ENCODE measurements at places on chromosomes 7 and 10. TPM values are rescaled to one million over a fixed set of nuclear protein-coding genes. Genes with fewer than 3 reads are reported as not detected.

DNA sequence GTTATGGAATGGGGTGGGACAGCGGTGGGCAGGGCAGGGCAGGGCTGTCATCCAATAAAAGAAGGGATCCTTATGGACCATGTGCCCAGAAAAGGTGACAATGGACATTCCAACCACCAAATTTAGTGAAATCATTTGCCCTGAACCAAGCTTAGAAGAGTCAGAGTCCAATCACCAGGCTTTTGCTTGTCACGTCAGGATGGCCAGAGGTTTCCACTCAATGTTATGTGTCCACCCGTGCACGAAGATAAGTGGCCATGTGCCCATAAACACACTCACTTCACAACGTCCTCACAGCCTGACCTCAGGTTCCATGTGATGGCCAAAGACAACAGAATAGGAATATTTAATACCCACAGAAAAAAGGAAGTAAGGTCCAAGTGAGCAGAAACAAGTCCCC is 36.6 kb upstream of the PLPP4 start:
- no peak for DNase-seq
- H3K4me3 ChIP-seq: no peak overlapping the region
- H3K27me3 ChIP-seq: no peaks in the 10 kb centered on the region

DNA sequence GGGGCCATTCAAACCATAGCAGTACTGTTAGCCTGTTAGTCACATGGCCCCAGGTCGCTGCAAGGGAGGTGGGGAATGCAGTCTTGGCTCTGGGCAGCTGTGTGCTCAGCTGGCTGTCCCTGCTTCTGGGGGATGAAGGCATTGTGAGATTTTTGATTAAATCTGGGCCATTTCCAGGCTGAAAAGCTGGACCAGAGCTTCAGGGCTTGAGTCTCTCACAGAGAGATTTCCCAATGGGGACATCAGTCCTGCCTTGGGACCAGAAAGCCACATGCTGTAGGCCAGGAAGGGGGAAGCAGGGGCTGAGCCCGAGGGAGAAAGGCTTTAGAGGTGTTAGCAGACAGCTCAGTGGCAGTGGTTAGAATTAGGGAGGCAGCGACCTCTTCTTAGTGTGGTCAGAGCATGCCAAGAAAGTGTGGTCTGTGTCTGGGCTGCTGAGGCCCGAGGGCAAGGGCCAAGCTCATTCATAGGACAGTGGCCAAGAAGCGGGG is 33.6 kb downstream of the PALD1 start:
- H3K27ac ChIP-seq: peak overlapping the region; percentile 78
- peaks cover 50% of the 10 kb centered on the region for H3K4me1 ChIP-seq
- no peak for DNase-seq
- H3K27me3 ChIP-seq: peaks cover 9% of the 10 kb centered on the region
- H3K36me3 ChIP-seq: no peaks in the 10 kb centered on the region
- H3K4me3 ChIP-seq: no peak overlapping the region

GRCh38 chr10:23293145-23293724 is 51.4 kb downstream of the C10orf67 start:
- H3K36me3 ChIP-seq: peaks cover 4% of the 10 kb centered on the region
- DNase-seq: peak; percentile 61
- H3K4me1 ChIP-seq: peaks cover 8% of the 10 kb centered on the region
- H3K4me3 ChIP-seq: peak overlapping the region; percentile 66

- H3K4me1 ChIP-seq: peaks cover 12% of the 10 kb centered on the region
- DNase-seq: peak; percentile 20
- H3K27me3 ChIP-seq: peaks cover 10% of the 10 kb centered on the region
- H3K4me3 ChIP-seq: peak overlapping the region; percentile 46
Observed at GRCh38 chr10:131961047-131961776, 20.5 kb downstream of the BNIP3 start.

DNA sequence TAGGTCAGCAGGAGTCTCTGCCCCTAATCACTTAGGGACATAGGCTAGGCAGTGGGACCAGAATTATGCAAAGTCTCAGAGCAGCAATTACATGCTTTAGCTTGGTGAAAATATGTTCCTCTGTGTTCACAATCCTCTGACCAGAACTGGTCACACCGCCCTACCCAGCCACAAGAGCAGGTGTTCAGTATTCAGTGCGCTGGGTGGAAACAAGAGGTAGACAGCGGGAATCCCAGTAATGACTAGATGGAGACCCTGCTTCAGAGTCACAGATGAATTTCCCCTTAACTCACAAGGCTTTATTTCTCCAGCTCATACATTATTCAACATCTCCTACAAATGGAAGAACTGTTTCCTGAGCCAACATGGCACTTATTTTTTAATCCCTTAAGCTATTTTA is 763.7 kb upstream of the POM121L12 start:
- no peaks in the 10 kb centered on the region for H3K36me3 ChIP-seq
- no peak for DNase-seq
- H3K4me3 ChIP-seq: no peak overlapping the region

Gene PLEKHS1
- total RNA-seq: not detected

- no peak overlapping the region for H3K4me3 ChIP-seq
- peaks cover 4% of the 10 kb centered on the region for H3K27me3 ChIP-seq
- no peaks in the 10 kb centered on the region for H3K36me3 ChIP-seq
- H3K27ac ChIP-seq: no peak overlapping the region
- no peaks in the 10 kb centered on the region for H3K4me1 ChIP-seq
Observed at GRCh38 chr10:29861811-29862505, 197.4 kb downstream of the JCAD start.

Gene ELN
- 3.7 TPM for total RNA-seq

DNA sequence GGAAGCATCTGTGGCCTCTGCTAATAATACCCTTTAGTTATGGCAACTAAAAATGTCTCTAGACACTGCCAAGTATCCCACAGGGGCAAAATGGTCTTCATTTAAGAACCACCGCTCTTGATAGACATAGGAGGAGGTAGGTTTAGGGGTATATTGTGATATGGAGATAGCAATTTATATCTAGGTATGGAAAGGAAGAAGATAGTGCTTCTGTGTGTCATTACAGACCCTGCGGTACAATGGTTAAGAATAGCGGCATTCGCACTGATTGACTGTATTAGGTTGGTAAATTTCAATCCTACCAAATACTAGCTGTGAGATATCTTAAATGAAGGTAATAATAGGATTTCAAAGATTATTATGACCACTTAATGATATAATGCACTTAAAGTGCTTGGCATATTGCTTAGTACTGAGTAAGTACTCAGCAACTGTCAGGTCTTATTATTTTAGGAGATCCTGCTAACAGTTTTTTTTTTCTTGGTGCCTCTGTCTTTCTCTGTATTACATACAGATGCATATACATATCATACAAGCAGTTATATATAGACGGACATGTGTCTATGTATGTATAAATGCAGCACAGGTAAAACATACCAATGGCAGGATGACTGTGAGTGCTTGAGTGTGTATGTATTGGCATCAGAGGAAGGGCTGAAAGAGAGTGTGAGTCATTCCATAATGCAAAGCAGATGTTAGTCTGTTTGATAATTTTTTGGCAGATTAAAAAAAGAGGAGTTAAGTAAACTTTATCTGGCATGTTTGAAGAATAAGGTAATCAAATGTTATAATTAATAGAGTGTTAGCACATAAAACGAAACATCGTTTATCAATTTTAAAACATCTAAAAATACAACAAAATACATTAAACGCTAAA is 50.0 kb upstream of the ITGB8 start:
- H3K4me3 ChIP-seq: no peak overlapping the region
- peaks cover 7% of the 10 kb centered on the region for H3K4me1 ChIP-seq
- H3K36me3 ChIP-seq: no peaks in the 10 kb centered on the region
- no peaks in the 10 kb centered on the region for H3K27me3 ChIP-seq
- no peak for DNase-seq

Gene CRYGN
- not detected for total RNA-seq

DNA sequence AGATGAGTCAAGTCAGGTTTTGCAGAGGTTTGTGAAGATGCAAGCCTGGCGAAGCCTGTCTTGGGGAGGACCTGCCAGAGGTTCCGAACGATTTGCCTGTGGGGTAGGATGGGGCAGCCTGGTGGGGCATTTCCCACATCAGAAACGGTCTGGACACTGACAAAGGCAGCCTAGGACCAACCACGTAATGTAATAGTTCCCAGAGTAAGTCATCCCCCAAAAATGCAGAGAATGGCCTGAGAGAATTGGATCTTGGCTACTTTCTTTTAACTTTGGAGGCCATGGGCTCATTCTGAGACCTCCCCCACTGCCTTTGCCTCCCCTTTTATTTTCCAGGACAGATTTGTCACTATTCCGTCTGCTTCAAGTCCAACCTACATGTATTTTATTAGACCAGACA is 168.9 kb upstream of the SH2B2 start:
- no peaks in the 10 kb centered on the region for H3K4me1 ChIP-seq
- peaks cover 7% of the 10 kb centered on the region for H3K27me3 ChIP-seq
- no peak overlapping the region for H3K4me3 ChIP-seq
- H3K36me3 ChIP-seq: peaks cover 8% of the 10 kb centered on the region

Gene CALD1
- 61.8 TPM for total RNA-seq

DNA sequence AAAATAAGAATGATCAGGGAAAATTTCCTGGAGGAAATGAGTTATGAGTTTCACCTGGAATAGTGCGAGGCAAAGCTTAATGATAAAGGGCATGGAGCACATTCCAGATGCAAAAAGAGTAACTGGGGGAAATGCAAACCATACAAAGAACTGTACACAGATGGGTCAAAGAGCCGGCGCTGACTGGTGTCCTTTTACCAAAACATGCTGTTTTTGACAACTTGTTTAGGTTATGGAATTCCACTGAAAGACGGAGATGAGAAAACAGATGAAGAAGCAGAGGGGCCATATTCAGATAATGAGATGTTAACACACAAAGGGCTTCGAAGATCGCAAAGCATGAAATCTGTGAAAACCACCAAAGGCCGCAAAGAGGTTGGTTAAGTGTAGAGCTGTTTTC is 98.2 kb downstream of the REEP3 start:
- no peak overlapping the region for H3K27ac ChIP-seq
- H3K36me3 ChIP-seq: no peaks in the 10 kb centered on the region
- no peaks in the 10 kb centered on the region for H3K27me3 ChIP-seq
- H3K4me1 ChIP-seq: peaks cover 14% of the 10 kb centered on the region
- no peak overlapping the region for H3K4me3 ChIP-seq
- no peak for DNase-seq

DNA sequence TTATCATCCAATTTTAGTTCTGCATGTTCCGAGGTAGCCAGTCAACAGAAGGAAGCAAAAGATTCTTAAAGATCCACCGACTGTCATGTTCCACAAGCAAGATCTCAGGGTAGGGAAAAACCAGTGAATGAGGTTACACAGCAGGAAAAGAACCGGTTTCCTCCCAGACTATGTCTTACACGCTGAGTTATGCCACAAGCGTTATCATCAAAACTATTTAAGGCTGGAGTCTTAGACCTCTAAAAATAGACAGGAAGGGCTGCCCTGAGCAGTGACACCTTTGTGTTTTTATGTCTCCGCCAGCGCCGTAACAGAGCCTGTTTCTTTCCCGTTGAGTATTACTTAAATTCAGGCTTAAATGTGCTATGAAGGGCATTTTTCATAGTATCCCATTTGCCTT is 48.3 kb downstream of the PROSER2 start:
- no peak overlapping the region for H3K4me3 ChIP-seq
- H3K36me3 ChIP-seq: no peaks in the 10 kb centered on the region
- H3K27ac ChIP-seq: no peak overlapping the region

DNA sequence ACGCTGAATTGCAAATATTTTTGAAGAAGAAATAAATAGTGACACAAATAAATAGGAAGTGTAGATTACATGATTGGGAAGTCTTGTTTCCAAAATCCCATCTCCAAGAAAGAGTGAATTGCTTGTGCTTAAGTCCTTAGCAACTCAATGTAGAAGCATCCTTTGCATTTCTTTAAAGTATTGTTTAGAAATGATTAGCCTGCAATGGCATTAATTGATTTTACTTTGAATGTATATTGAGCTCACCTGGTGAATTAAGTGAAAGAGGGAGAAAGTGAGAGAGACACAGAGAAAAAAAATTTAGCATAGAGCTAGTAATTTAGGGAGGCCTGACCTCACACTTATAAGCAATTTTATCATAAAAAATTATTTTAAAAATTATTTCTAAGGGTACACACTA is 49.0 kb upstream of the PCLO start:
- H3K27me3 ChIP-seq: no peaks in the 10 kb centered on the region
- H3K36me3 ChIP-seq: no peaks in the 10 kb centered on the region
- H3K27ac ChIP-seq: no peak overlapping the region
- no peak overlapping the region for H3K4me3 ChIP-seq

DNA sequence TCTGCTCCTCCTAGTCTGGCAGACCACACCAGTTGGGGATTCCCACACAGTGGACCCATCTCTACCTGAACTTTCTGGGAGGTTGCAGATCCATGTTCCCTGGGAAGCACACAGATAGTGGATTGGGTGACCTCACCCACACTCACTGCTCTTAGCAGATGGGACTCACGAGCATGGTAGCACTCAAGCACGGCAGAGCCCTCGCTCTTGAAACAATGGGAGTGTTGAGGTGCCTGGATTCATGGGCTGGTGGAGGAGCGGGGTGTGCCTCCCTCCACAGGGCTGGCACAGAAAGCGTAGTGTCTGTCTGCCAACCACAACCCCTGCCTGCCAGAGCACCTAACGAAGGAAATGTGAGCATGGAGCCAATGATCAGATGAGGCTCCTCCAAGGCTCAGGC is 568.0 kb downstream of the POM121L12 start:
- no peak overlapping the region for H3K27ac ChIP-seq
- H3K4me3 ChIP-seq: no peak overlapping the region
- no peak for DNase-seq
- H3K27me3 ChIP-seq: no peaks in the 10 kb centered on the region
- no peaks in the 10 kb centered on the region for H3K36me3 ChIP-seq

DNA sequence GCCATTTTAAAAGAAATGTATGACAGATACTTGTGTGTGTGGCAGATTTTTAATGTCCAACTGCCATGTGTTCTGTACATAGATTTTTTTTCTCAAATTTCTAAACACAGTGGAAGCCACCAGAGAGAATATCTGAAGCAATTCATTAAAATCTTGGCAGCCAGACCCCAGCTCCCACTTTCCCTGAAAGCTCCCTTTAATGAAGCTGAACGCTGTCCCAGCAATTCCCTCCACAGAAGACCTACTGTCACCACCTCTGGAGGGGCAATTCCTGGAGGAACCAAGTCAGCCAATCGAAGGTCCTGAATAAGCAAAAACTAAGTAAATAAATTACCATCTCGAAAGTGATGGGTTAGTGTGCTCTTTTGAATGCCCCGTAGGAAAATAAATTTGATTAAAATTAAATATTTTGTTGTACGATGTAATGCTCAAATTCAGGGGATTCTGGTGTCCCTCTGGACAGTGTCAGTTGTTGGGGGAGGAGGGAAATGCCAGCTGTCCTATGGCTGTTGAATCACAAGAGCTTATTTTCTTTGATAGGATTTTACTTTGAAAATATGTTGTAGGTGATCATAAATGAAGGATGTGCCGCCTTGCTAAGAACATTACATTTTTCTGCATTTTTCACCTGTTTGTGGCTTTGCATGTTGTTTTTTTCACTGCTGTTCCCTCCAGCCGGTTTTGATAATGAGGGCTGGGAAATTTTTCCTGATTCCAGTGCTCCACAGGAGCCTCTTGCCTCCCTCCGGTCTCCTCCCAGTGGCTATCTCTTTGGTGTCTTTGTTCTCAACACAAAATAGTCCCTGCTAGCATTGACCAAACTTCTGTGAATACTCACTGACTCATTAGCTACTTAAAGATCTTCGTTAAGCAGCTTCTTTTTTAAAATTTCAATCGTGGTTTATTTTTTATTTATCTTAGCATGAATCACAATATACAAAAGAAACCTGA is 9.2 kb upstream of the GSAP start:
- H3K4me1 ChIP-seq: peaks cover 17% of the 10 kb centered on the region
- peak overlapping the region; percentile 79 for H3K27ac ChIP-seq
- no peak for DNase-seq
- H3K36me3 ChIP-seq: no peaks in the 10 kb centered on the region

Measured in glutamatergic neuron (in vitro differentiated cells).